ENCODE measurements at places on chromosomes 5 and 9.

GRCh38 chr9:122016309-122016708 lies 76.8 kb downstream of the TTLL11 start:
- no peak for DNase-seq

DNA sequence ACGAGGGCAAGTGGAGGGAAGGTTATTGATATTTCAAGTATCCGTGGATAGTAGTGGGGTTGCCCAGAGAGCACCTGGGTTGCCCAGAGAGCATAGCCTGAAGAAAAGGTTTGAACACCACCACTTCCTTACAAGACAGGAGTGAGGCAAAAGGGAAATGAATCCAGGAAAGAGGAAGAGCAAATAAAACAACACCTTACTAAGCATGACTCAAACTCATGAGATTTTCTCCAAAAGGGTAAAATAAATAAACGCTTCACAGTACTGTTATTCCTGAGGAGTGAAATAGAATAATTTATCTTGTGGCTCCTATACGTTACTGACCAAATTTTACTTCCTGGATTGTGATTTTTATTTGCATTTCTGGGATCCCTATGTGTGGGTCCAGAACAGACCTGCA lies 65.2 kb upstream of the PTPRD start:
- no peak for DNase-seq

DNA sequence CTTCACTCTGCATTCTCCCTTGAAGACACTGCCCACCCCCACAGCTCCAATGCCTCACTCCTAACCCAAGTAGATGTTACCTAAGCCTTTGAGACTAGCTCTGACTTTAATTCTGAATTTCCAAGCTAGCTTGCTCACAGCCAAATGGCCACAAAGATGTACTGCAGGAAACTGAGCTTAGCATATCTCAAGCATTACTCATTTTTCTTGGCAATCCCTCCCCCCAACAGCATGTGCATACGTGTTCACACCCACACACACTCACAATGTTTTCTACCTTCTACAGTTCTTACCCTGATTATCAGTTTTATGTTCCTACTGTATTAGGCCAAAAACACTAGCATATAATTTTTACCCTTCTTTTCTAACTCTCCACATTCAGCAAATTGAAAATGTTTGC lies 13.7 kb upstream of the GRIA1 start:
- DNase-seq: no peak

GRCh38 chr5:55638455-55638854 lies 73.7 kb downstream of the SLC38A9 start:
- DNase-seq: no peak

- no peak for DNase-seq
Measured at GRCh38 chr5:163596608-163597315, 91.3 kb downstream of the MAT2B start.

- no peak for DNase-seq
Measured at GRCh38 chr9:68507130-68507805, 33.4 kb downstream of the TMEM252 start.

DNA sequence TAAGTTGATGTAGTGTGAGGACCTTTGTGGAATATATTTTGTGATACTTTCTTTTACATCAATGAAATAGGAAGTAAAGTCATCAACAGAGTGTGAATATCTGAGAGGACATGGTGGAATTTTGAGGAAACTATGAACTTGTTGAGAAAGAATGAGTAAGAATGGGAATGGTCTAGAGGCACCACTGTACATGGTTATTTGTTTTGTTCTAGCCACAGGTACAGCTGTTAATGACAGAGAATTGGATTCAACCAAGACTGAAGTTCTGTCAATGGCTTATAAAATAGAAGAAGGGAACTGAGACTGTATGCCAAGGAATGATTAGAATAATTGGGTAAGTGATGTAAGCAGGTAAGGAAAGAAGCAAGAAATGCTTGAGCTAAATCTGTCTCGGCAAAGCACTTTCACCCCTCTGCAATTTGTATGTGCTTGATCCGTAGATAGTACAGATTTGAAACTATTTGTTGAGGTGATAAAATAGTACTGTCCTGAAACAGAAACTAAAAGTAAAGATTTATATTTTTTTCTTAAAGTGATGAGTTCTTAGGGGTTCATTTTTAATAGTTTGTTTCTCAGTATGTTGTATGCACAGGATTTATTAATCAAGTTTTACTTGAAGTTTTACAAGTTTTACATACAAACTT lies 468.8 kb upstream of the SMC2 start:
- DNase-seq: no peak

- DNase-seq: no peak
Measured at GRCh38 chr9:137270929-137271695, 6.4 kb upstream of the TOR4A start.

GRCh38 chr9:567747-568305 lies 273.7 kb upstream of the DMRT1 start:
- DNase-seq: no peak

DNA sequence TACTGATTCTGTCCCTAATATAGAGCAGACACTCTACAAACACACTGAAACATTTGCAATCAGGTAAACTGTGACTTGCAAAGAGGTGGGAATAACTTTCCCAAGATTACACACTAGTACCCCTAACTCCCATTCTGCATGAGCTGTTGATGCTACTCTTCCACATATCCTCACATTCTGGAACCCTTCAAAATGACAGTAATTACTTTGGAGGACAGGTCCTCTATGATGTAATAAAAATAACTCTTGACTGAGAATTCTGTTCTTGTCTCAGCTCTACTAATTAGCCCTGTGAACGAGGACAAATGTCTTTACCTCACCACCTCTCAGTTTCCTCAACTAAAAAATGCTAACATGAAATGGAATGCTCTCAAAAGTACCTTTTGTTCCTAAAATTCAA lies 49.5 kb upstream of the JMY start:
- no peak for DNase-seq

- DNase-seq: no peak
Measured at GRCh38 chr5:119876522-119876921, 247.2 kb downstream of the FAM170A start.

- no peak for DNase-seq
Measured at GRCh38 chr5:115624994-115625393, 842 bp downstream of the TMED7 start.

DNA sequence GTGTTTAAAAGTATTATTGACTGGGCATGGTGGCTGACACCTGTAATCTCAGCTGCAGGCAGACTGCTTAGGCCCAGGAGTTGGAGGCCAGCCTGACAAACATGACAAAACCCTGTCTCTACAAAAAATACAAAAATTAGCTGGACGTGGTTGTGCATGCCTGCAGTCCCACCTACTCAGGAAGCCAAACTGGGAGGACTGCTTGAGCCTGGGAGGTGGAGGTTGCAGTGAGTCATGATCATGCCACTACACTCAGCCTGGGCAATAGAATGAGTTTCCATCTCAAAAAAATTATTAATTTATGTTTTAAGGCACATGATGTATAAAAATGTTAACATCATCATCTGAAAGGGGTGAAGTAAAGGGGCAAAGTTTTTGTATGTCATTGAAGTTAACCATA lies 49.7 kb upstream of the FNIP1 start:
- no peak for DNase-seq

DNA sequence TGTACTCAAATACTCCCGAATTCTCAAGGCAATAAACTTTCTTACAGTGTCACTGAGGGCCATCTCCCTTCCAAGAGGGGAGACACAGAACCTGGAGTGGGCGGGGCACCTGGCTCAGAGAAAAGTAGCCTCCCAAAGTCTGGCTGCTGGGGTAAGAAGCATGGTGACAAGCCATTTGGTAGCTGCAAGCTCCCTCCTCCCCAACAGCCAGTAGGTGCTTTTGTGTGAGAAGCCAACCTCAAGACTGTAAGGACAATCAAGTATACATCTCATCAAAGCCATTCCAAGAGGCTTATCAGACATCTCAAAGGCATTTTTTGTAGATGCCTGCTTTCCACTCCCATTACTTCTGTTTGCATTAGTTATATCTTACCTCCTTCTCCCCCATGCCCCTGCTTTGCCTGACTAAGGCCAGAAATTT lies 1.4 kb downstream of the DAB2 start:
- no peak for DNase-seq

DNA sequence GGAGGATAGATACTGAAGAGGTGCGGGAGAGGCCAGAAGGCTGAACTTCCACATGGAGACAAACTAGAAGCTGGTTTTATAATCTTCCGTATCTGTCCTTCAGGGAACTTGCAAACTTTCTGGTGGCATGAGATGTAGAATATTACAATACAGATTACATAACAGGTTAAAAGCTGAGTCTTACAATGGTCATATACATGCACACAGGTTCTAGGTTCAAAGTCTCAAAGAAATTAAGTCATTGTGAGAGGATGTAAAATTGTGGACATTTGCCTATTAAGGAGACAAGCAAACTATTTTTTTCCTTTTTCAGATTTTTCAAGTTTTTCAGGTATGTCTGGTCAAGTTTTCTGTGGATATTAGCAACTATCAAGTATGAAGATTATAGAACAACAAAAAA lies 10.4 kb upstream of the ZSWIM6 start:
- DNase-seq: no peak

GRCh38 chr5:192970-193831 lies 1.9 kb downstream of the LRRC14B start:
- DNase-seq: no peak

DNA sequence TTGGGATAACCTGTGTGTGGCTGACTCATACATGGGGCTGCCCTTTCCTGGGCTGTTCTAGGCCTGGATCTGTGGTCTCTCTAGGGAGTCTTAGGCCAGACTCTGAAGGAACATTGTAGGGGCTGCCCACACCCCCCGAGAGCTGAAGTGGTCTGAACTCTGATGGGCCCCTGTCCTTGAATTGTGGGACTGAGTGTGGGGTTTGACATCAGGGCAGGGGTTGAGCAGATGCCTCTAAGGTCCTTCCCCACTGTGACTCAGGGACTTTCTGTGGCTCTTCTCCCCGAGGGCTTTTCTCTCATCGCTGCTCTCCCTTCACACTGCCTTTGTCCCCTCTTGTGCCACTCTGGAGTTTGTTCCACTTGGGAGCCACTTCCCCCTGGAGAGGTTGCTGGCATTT lies 215.0 kb downstream of the MELK start:
- DNase-seq: no peak

DNA sequence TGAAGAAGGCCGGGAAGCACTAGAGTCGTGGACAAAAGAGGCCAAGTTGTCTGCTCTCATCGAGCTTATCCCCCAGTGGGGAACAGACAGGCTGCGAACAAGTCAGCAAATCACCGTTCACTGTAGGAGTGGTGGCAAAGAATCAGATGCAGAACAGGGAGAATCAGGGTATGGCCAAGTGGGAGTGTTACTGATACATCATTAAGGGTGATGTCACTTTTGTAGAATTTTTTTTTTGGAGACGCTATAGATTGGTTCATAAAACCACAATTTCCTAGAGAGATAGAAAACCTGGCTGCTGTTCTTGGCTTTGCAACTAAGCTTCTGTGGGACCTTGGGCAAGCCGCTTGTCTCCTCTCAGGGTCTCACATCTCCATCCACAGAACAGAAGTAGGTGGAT lies 21.3 kb downstream of the SPRY4 start:
- DNase-seq: no peak

DNA sequence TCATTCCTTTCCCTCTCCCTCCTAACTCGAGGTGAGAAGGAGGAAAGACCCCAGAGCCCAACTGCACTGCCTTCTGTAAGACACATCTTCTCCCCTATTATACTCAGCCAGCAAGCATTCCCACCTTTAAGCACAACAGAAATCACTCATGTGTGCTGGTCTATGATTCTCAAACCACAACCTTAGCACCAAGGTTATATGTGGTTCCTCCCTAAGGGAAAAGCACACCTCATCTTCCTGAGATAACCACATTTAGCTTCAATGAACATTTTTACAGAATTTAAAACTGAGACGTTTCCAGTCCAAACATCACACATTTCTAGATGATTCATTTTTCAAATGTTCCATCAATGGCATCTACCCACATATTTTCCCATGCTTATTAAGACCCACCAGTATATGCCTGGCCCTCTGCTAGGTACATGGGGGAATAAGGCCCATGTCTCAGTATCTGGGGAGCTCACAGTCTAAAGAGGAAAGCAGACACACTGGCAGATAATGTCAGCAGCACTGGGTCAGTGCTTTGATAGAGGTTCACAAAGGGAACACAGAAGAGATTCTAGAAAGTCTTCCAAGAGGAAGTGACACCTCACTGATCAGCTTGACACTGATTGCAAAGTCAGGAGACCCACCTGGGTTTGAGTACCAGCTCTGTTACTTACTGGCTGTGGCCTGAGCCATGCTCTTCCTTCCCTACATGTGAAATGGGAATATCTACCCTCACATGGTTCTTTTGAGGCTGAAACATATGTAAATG lies 245.4 kb downstream of the DENND1A start:
- DNase-seq: no peak

DNA sequence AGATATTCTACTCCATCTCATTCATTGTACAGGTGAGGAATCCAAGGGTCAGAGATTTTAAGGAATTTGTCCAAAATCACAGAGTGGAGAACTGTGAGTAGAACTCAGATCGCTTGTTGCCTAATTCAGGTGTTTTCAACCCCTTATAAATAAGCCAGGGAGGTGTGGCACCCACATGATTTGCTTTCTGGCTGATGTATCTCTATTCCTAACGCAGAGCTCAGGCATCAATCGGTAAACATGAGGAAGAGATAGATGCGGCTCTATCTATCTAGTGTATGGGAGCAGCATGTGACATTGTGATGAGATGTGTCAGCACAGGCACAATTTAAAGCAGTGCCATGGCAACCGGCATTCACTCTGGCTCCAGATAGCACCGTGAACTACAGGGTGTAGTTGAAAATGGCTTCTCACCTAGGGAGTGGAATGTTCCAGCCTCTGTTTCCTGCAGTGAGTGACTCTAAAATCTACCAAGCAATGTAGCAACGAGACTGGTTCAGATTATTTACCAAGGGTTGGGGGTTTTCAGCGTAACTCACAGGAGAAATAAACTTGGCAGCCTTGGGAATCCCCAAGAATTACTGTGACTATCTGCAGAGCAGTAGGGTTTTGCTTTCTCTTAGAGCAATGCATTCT lies 53.4 kb upstream of the SUB1 start:
- peak; percentile 8 for DNase-seq

GRCh38 chr9:107174441-107174840 lies 108.6 kb upstream of the RAD23B start:
- no peak for DNase-seq

- DNase-seq: no peak
Measured at GRCh38 chr5:174547814-174548213, 176.6 kb upstream of the MSX2 start.

- no peak for DNase-seq
Measured at GRCh38 chr5:75513841-75514240, 2.1 kb downstream of the POLK start.

- DNase-seq: no peak
Measured at GRCh38 chr9:95070549-95071021, 246.9 kb downstream of the FANCC start.

- DNase-seq: no peak
Measured at GRCh38 chr9:75532233-75533050, 358.0 kb upstream of the PCSK5 start.

Measured in stimulated activated CD8-positive, alpha-beta memory T cell treated with anti-CD3 and anti-CD28 coated beads, Interleukin-2, amount 100 ng/mL, for 1 hour (primary cell).